Activated CD8-positive, alpha-beta memory T cell treated with anti-CD3 and anti-CD28 coated beads for 4 hours (primary cell): ENCODE measurements at places on chromosomes 13 and 19.

DNA sequence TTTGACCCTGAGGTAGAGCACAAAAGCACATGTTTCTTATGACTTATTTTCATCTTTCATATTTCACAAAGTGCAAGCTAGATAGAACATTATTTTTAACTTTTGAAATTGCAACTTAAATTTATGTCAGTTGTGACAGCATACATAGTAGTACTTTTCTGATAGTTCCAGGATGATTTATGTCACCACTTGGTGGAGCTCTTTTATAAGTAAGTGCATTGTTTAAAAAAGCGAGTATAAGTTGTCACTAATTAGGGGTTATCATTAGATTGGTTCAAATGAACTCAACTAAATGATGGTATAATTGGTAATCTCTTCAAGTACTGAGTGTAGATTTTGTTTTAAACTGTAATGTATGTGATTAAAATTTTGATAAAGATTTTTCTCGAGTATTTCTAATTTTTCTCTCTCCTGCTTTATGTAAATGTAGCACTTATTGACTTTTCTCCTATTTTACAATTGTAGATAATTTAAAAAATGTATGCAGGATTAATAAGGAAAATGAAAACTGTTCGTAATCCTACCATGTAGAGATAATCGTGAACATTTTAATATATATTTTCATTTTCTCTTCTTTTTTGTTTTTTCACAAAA, 31.1 kb downstream of the RB1 start:
- DNase-seq = no peak

GRCh38 chr13:106484084-106484483, 51.4 kb downstream of the EFNB2 start:
- DNase-seq = no peak

DNA sequence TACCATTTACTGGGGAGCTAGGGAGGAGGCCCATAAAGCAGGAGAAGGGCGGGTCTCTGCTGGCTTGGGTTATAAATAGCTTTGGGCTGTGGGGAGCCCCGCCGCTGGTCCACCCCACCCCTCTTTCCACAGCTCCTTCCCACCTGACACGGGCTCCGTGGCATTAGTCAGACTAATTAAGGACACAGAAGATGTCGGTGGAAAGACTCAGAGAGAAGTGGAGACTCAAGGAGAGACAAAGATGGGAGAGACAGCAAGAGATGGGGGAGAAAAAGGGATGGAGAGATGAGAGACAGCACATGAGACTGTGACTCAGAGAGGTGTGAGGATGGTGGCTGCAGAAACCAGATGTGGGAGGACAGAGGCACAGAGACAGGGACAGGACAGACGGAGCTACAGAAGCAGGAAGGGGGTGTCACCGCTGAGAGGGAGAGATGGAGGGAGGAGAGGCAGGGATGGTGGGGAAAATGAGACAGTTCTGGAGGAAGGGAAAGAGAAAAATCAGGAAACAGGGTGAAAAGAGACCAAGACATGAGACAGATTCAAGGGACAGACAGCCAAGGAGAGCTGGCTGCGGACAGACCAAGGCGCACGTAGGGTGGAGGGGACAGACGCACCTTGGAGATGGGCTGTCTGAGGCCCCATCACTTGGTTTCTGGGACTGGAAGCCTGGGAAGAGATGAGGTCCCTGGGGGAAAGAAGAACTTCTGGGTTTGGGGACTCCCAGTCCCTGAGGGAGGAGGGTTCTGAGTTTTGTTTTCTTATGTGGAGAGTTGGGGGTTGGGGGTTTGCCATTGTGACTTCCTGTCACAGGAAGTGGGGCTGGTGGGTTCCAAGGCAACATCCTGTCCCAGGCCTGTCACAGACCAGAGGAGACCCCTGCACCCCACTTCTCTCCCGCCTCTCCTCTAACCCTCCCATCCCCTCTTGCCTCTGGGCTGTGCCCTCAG, 4.1 kb downstream of the ARHGEF1 start:
- no peak for DNase-seq

GRCh38 chr13:111852725-111853518, 214.0 kb upstream of the SOX1 start:
- no peak for DNase-seq

- peak; percentile 36 for DNase-seq
Measured at GRCh38 chr19:19185853-19186740, 5.9 kb downstream of the BORCS8 start.

- DNase-seq = no peak
Measured at GRCh38 chr19:53596056-53596455, 35.7 kb upstream of the DPRX start.

- no peak for DNase-seq
Measured at GRCh38 chr13:87669379-87669978, 1.7 kb upstream of the SLITRK5 start.

- DNase-seq = no peak
Measured at GRCh38 chr13:30078059-30078458, 227.6 kb upstream of the UBL3 start.

DNA sequence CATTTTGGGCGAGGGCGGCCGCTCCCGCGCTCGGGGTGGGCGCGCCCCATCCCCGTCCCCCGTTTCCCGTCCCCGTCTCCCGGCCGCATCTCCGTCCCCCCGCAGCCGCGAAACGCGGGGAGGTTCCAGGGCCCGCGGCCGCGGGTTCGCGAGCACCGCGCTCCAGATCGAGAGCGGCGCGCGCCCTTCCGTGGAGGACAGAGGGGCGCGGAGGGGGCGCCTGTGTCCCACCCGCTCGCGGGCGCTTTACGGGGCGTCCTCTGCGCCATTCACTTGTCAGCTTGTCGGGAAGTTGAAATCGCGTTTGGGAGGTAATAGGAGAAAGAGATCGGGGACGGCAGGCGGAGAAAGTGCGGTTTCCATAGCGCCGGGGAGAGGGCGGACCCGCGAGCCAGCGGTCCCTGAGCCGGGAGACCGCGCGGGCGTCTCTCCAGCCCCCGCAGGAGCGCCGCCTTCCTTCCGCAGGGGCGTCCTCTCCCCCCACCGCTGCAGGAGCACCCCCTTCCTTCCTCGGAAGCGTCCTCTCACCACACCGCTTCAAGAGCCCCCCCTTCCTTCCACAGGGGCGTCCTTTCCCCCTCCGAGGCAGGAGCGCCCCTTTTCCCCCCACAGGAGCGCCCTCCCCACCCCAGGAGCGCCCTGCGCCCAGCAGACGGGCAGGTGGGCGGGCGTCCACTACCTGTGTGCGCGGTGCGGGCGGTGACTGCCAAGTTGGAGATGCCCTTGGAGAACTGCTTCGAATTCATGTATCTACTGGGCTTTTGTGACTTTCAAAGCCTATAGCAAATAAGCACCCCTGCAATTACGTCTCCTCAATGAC, 962 bp upstream of the IRS2 start:
- no peak for DNase-seq

GRCh38 chr13:23629566-23630272, 59.5 kb downstream of the TNFRSF19 start:
- no peak for DNase-seq
